Uterus (tissue), 4 donors: ENCODE measurements at places on chromosomes 3 and 15. TPM values are rescaled to one million over a fixed set of nuclear protein-coding genes. Genes with fewer than 3 reads are reported as not detected.

DNA sequence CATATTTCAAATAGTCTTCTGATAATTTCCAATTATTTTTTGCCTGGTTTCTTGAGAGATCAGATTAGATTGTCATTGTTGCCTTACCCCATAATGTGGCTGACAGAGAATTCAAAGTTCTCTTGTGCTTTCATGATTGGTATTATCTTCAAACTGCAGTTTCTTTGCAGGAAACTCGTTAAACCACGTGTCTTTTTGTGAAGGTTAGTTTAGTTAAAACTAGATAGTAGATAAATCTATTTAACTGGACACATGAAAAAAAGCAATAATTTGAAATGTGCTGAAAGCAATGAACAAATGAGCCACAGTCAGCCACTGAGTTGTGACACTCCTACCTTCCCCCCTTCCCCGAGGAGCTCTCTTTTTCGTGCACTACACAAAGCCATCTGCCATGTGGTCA is 327.5 kb upstream of the UMPS start:
- H3K27ac ChIP-seq, result no peak overlapping the region
- no peaks in the 10 kb centered on the region for H3K4me1 ChIP-seq
- no peaks in the 10 kb centered on the region for H3K27me3 ChIP-seq

- H3K4me1 ChIP-seq, result no peaks in the 10 kb centered on the region
- no peaks in the 10 kb centered on the region for H3K27me3 ChIP-seq
- no peak overlapping the region for H3K4me3 ChIP-seq
- H3K36me3 ChIP-seq, result no peaks in the 10 kb centered on the region
These were observed 22.8 kb upstream of the OSTN start for GRCh38 chr3:191176038-191176785.

DNA sequence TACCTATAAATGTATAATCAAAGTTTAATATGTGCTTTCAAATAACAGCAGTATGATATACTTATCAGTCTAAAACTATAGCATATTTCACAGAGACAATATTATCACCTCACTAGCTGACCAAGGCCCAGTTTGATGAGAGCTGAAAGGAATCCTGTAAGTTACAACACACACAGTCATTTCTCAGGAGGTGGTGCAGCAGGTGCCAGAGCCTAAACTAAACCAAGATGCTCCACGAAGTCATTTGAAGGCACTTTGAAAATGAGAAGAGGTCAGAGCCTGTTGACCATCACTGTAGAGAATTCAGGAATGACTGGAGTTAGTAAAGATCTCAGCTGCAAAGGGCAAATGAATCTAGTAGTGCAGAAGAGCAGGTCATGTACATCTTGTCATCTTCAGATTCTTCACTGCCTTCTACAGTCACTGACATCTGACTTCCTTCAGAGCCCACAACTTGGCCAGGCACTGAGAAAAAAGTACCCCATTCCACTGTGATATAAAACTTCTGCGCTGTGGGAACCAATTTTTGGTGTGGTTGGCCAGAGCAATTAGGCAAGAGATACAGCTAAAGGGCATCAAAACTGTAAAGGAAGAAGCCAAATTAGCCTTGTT is 7.9 kb downstream of the GBE1 start:
- no peaks in the 10 kb centered on the region for H3K36me3 ChIP-seq
- DNase-seq, result no peak
- H3K27me3 ChIP-seq, result no peaks in the 10 kb centered on the region
- H3K4me1 ChIP-seq, result no peaks in the 10 kb centered on the region
- no peak overlapping the region for H3K4me3 ChIP-seq

DNA sequence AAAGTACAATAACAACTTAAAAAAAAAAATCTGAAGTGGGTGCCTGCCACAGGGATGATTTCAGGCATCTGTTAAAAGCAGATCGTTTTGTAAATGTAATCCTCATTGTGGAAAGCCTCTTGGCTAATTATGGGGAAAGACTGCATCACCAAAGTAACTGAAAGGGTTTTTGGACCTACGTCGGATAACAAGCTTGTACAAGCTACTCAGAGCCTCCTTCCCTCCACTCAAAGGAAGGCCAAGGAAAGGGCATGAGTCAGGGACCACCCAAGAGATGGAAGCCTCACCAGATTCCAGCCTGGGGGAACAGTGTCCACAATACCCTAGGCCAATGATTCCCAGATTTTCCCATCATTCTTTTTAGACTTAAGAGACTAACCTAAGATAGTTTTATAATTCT is 84.3 kb downstream of the ATP1B3 start:
- peak overlapping the region; percentile 71 for H3K27ac ChIP-seq
- no peaks in the 10 kb centered on the region for H3K4me1 ChIP-seq
- DNase-seq, result no peak

DNA sequence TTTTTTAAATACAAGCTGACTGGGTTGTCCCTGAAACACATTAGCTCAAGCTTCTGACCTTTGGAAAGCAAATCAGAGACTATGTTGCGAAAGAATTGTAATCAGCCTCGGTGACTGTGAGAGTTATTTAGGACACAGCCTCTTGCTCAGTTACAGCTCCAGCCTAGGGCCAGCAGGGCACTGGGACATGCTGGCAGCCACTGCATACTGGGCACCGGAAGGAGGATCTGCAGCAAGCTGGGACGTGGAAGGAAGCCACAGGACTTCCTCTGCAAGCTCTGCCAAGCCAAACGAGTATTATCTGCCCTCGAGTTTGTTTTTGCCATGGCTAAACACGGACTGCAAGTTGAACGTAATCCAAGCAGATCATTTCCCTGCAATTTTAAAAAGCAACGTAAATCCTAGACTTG is 24.4 kb upstream of the COPG1 start:
- H3K27me3 ChIP-seq, result no peaks in the 10 kb centered on the region
- H3K4me1 ChIP-seq, result peaks cover 4% of the 10 kb centered on the region
- H3K27ac ChIP-seq, result peak overlapping the region; percentile 88

Gene HDC
- 49.2 TPM for total RNA-seq

GRCh38 chr3:177837951-177838655 is 640.8 kb upstream of the TBL1XR1 start:
- H3K27me3 ChIP-seq, result no peaks in the 10 kb centered on the region
- no peak for DNase-seq
- H3K4me3 ChIP-seq, result no peak overlapping the region
- no peaks in the 10 kb centered on the region for H3K4me1 ChIP-seq

- peak; percentile 35 for DNase-seq
- no peaks in the 10 kb centered on the region for H3K4me1 ChIP-seq
- H3K27ac ChIP-seq, result no peak overlapping the region
- no peaks in the 10 kb centered on the region for H3K27me3 ChIP-seq
These were observed 65.2 kb upstream of the UBE2E1 start for GRCh38 chr3:23740517-23740965.
